ELR (cell line): ENCODE measurements at places on chromosomes 13 and 19.

GRCh38 chr19:18388100-18388959 is 2.4 kb downstream of the GDF15 start:
- DNase-seq = peak; percentile 74

GRCh38 chr19:5032101-5032967 is 63.4 kb downstream of the KDM4B start:
- peak; percentile 61 for DNase-seq

DNA sequence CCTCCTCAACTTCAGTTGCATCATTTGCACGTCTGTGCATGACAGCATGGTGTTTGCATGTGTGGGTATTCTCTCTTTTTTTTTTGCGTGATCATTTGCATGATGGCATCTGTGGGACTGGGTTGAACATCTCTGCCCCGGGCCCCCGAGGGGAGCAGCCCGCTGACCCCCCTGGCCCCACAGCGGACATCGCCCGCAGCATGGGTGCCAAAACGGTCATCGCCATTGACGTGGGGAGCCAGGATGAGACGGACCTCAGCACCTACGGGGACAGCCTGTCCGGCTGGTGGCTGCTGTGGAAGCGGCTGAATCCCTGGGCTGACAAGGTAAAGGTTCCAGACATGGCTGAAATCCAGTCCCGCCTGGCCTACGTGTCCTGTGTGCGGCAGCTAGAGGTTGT is 23.1 kb downstream of the PNPLA6 start:
- no peak for DNase-seq

- DNase-seq = no peak
Measured at GRCh38 chr13:25353344-25353743, 18.4 kb upstream of the ATP8A2 start.

DNA sequence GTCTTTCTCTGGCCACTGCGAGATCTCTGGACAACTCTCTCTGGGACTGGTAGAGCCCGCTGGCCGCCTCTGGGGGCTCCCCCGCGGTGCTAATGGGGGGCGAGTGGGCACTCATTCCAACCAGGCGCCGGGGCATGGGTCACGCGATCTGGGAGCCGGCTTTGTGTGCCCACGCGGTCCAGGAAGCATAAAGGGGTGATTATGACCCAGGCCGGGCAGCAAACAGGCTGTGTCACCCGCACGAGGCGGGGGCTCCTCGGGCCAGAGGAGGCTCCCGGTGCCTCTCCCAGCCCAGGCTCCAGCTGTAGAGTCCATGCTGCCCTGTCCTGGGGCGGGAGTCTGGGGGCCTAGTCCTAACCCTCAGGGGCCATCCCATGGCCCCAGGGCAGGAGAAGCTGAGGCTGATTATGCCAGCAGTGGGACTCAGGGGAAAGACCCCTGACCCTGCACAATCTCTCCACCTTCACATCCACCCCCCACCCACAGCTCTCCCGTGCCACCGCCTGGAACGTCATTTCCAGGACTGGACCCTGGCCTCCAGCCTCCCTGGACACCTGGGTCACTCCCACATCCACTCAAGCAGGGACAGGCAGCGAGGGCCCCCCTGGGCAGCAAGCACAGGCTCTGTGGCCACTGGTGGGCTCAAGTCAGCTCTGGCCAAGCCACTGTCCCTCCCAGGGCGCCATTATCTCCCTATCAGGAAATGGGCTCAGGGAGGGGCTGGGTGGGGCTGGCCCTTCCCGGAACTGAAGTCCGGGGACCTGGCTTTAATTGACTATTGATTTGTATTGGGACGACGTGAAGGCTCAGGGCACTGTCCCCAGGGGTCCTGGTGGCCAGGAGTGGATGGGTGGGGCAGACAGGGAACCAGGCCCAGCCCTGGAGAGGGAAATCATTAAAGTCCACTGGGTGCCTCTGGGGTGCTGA is 50.0 kb downstream of the PTPRS start:
- no peak for DNase-seq

GRCh38 chr19:33281296-33281926 is 20.9 kb downstream of the CEBPA start:
- DNase-seq = no peak

GRCh38 chr19:40797963-40798682 is 868 bp upstream of the EGLN2 start:
- DNase-seq = peak; percentile 75

DNA sequence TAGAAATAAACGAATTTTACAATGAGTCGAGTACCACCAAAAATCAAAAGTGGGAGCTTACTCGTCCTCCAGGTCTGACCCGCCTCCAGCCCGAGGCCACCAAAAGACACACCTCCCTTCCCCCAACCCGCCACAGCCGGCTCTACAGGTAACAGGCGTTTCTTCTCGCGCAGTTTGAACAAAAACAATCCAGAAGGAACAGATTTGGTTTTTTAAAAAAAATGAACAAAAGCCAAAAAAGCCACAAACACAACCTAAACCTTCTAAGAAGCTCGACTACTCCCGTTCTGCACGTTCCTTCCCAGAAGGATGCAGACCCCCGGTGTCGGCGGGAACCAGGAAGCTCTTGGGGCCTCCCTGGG is 671 bp downstream of the ZDHHC20 start:
- DNase-seq = peak; percentile 44

DNA sequence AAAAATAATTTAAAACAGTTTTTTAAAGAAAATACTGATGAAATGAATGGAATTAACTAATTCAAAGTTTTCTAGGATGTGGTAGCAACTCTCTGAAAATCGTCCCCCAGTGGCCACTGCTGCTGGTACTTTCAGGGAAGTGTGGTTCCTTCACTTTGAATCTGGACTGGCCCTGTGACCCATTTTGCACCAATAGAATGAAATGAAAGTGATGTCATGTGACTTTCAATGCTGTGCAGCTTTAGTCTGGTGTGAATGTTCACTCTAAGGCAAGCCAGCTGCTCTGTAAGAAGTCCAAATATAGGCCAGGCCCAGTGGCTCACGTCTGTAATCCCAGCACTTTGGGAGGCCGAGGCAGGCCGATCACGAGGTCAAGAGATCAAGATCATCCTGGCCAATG is 26.4 kb upstream of the HNRNPA1L2 start:
- peak; percentile 17 for DNase-seq

GRCh38 chr19:46944918-46945628 is 74.6 kb upstream of the NPAS1 start:
- DNase-seq = no peak

GRCh38 chr13:87667686-87668085 is 3.5 kb upstream of the SLITRK5 start:
- DNase-seq = peak; percentile 66

DNA sequence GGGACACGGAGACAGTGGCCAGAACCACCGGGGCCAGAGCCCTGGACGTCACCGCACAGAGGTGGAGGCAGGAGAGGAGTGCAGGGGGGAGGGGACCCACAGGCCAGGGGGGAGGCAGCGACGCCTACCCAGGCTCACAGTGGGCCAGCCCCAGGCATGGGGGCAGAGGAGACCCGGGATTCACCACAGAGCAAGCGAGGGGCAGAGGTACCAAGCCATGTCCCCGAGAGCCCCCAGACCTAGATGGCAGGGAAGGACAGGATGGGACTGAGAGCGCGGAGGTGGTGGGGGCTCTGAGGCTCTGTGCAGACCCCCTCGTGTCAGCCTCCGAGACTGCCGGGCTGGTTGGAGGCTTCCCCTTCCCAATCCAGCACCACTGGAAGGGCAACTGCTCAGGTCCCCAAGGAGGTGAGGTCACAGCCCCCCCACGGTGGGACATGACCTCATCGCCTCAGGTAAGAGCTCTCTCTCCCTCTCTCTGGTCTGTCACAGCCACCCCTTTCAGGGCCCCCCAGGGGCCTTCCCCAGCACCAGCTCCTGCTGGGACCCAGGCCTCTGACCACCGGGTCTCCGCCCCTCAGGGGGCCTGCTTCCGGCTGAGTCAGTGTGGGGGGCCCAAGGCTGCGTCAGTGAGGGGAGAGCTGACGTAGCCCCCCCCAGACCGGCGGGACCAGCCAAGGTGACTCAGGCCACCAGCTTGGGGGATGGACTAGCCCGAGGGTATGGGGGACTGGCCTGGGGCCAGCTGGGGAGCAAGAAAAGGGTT is 2.2 kb upstream of the IL11 start:
- DNase-seq = peak; percentile 89

GRCh38 chr13:106129273-106129672 is 406.2 kb downstream of the EFNB2 start:
- no peak for DNase-seq

DNA sequence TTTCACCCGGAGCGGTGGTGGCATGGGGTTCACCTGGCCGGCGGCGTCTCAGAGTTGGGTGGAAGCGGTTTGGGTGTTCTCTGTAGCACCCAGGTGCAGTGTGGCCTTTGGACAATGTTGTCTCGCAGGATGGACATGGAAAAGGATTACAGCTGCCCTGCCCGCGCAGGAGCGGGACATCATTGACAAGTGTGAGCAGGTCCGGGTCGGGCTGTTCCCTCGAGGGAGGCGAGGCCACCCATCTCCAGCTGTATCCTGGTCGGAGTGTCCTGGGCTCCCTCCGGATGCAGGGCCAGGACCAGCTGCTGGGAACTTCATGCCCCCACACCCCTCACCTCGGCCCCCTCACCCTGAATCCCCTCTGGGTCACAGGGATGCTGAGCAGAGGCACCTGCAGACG is 7.8 kb upstream of the ZNF14 start:
- no peak for DNase-seq

DNA sequence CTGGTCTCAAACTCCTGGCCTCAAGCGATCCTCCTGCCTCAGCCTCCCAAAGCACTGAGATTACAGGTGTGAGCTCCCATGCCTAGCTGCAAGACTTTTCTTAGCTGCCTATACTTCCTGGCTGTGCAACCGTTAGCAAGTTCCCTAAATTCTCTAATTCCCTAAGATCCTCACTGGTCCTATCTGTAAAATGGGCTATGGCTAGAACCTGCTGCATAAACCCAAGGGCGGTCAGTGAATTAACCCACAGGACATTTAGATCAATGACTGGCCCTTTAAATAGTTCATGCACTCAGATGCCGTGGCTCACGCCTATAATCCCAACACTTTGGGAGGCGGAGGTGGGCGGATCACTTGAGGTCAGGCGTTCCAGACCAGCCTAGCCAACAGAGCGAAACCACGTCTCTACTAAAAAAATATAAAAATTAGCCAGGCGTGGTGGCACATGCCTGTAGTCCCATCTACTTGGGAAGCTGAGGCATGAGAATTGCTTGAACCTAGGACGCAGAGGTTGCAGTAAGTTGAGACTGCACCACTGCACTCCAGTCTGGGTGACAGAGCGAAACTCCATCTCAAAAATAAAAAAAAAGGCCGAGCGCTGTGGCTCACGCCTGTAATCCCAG is 4.1 kb upstream of the C19orf53 start:
- no peak for DNase-seq
